Upper lobe of left lung (tissue), 6 donors: ENCODE measurements at places on chromosomes 1 and 21.

DNA sequence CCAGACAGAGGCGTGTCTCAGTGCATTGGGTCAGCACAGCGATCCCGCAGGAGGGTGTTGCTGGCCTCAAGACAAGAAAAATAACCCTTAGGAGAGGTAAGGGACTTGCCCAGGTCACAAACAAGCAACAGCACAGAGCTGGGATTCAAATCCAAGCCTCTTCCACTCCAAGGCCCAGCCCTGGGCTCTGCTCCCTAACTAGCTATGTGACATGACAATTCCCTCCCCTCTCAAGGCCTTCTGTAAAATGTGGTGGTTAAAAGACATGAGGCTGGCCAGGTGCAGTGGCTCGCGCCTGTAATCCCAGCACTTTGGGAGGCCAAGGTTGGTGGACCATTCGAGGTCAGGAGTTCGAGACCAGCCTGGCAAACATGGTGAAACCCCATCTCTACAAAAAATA lies 28.1 kb upstream of the LAPTM5 start:
- no peak for DNase-seq

- no peak for DNase-seq
Observed at GRCh38 chr1:167333703-167334102, 113.0 kb downstream of the POU2F1 start.

DNA sequence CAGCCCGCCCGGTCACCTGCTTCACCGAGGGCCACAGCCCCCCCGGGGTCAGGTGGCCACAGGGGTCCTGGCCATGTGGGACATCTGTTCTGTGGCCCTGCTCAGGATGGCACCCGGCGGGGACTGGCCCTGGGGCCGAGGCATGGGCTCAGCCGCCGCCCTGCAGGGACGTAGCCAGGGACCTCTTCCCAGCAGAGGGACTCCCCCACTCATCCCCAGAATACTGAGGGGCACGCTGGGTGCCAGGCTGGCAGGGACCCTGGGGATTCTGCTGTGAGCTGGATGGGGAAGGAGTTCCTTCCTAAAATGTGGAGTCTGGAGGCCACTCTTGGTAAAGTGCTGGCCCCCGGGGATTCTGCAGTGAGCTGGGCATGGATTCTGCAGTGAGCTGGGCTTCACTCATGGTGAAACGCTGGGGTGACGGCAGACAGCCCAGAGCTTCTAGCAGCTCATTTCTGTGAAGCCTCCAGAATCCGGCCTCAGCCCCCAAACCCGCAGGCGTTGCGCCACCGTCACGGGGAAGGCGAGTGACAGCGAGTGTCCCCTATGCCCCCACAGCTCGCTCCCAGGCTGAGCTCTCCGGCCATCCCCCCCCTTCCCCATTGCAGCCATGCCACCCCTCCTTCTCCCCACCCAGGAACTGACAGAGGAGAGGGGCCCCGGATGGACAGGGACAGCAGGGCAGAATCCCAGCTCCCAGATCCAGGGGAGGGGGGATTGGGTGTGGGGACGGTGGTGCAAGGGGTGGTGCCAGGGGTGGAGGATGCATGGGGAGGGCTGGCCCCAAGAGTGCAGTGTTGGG lies 1.4 kb downstream of the ITGB2 start:
- DNase-seq = peak; percentile 87

DNA sequence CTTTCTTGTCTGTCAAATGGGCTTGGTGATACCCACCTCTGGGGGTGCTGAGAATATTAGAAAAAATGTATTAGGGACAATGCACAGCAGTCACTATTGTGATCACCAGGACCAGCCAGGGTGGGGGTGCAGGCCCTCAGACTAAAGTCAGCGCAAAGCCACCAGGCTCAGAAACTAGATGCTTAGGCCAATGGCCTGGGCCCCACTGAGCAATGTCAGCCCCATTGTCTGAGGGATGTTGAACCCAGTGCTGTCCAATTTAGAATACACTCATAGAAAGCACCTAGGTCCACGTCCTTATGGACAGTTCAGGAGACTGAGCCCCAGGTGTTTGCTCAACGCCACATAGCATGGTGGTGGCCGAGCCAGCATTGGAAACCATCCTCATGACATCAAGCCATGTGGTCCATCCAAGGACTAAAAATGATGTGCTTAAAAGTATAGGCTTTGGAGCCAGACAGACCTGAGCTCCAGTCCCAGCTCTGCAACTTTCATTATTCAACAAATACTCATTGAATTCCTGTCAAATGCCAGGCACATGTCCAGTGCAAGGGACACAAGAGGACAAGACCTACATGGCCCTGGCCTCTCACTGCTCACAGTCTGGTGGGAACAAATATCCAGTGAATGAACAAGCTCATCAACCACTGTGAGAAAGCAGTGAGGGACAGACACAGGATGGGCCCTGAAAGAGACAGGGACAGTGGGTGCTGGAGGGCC lies 273.8 kb downstream of the MATN1 start:
- DNase-seq = no peak

GRCh38 chr21:20537130-20537529 lies 461.1 kb upstream of the NCAM2 start:
- DNase-seq = no peak

DNA sequence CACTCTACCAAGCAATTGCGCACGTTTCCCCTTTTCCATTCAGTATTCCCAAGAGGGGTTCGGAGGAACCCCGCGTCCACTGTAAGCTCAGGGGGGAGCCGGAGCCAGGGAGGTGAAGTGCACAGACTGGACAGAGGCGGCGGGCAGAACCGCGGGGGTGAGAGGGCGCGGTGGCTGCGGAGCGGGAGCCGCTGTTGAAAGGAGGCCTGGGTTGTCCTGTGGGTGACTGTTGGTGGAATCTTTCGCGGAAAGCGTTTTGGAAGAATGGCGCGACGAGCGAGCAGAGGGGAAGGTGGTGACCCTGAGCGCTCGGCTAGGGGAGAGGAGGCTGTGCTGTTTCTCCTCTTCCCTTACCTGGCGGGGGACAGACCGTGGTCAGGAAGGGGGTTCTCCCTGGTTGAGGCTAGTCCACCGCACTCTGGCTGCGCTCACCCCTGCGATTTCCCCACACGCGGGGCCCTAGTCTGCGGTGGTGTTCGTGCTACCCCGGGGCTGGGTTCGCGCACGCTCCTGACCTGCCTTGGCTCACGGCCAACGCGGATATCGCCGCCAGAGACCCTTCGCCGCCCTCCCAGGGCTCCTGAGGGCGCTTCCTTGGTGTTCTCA lies 92.8 kb downstream of the PRKAB2 start:
- peak; percentile 69 for DNase-seq
